Immature natural killer cell (primary cell): ENCODE measurements at places on chromosomes 4 and X.

DNA sequence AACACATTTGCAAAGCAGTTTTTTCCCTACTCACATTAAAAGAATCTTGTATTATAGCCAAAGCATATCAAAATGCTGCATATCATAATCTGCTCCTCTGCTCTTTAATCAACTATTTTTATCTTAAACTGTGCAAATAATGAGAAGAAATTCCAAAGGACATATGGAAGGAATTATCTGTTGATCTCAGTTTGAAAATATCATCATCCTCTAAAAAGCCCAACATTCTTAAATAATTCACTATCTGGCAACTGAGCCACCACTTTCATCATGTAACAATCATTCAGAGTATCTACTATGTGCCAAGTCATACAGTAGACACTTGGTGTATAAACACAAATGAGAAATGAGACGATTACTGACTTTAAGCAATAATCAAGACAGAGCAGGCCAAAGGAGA, 63.0 kb downstream of the PRSS12 start:
- DNase-seq, result no peak

DNA sequence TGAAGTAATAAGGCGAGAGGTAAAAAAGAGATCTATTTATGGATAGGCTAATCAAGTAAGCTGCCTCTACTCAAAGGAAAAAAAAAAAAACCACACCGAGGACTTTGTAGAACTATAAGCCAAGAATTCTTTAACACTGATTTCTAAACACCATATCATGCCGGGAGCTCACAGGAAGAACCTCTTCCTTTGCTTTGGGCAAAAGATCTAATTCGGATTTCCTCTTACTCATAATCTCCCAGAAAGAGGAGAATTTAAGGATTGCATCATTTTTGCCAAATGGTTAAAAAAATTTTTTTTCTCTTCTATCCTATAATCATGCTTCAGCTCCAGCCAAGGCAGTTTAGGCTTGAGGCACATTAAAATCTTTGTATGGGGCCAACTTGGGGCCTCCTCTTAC, 95.5 kb downstream of the ZNF827 start:
- no peak for DNase-seq

GRCh38 chr4:48184882-48185281, 50.8 kb upstream of the TXK start:
- DNase-seq, result no peak

- no peak for DNase-seq
These were observed 13.8 kb downstream of the RNF4 start for GRCh38 chr4:2482693-2483092.

DNA sequence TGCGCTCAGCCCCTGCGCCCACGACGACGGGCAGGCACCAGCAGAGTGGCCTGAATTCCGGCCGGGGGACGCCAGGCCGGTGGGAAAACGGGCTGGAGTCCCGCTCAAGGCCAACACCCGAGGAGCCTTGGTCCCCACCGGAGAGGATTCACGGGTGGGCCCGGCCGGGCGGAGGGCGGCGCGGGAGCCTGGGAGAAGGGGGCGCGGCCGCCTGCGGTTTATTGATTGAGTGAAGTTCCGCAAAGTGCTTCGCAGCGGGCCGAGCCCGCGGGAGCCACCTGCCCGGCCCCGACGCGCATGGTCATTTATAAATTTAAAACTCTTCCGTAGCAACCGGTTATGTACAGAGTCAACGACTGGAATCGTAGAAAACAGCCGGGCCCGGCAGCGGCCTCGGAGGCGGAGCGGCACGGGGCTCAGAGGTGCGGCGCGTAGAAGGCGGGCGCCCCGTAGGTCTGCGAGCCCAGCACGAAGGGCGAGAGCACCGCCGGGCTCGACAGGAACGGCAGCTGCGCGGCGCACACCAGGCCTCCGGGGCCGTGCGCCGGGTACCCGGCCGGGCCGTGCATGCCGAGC, 3.6 kb downstream of the NKX1-1 start:
- DNase-seq, result no peak

GRCh38 chr4:157459785-157460184, 239.3 kb downstream of the GRIA2 start:
- DNase-seq, result no peak

DNA sequence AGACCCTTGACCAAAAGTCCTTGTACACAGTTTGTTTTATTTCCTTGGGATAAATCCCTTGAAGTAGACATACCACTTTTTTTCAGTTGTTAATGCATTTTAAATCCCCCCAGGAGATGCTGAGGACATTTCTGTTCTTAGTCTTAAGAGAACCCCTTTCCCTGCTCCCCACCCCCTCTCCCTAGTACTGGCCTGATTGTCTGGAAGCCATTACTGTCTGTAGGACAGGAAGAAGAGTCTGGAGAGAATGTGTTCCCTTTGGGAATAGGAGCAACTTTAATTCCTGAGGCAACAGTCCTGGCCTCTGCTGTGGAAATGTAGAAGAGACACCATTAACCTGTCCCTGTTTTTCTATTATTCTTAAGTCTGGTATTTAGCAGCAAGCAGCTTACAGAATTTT, 52.3 kb upstream of the TMEM131L start:
- no peak for DNase-seq

DNA sequence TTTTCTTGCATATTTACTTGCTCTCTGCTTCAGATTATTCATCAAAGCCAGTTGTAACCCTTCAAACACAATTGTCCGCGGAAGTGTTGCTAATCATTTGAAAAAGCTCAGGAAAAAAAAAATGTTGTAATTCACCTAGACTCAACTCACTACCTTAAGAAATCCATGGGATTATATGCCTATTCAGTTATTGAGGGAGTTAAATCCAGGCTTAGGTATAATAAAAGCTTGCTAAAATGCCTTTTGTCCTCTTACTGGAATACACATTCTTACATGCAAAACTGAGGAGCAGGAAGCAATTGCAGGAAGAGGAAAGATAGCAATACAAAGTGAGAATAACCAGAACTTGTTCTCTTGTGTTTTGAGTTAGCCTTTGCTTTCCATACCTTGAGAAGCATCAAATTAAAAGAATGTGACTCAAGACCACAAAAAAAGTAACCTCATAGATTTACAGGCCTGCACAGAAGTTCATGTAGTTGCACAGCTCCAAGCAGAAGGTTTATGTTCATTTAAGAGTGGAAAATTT, 91.4 kb upstream of the FAM241A start:
- no peak for DNase-seq

- DNase-seq, result no peak
These were observed 782.9 kb upstream of the HS3ST1 start for GRCh38 chr4:12211636-12212035.

- no peak for DNase-seq
These were observed 155.1 kb upstream of the FGF13 start for GRCh38 chrX:138866643-138867042.

DNA sequence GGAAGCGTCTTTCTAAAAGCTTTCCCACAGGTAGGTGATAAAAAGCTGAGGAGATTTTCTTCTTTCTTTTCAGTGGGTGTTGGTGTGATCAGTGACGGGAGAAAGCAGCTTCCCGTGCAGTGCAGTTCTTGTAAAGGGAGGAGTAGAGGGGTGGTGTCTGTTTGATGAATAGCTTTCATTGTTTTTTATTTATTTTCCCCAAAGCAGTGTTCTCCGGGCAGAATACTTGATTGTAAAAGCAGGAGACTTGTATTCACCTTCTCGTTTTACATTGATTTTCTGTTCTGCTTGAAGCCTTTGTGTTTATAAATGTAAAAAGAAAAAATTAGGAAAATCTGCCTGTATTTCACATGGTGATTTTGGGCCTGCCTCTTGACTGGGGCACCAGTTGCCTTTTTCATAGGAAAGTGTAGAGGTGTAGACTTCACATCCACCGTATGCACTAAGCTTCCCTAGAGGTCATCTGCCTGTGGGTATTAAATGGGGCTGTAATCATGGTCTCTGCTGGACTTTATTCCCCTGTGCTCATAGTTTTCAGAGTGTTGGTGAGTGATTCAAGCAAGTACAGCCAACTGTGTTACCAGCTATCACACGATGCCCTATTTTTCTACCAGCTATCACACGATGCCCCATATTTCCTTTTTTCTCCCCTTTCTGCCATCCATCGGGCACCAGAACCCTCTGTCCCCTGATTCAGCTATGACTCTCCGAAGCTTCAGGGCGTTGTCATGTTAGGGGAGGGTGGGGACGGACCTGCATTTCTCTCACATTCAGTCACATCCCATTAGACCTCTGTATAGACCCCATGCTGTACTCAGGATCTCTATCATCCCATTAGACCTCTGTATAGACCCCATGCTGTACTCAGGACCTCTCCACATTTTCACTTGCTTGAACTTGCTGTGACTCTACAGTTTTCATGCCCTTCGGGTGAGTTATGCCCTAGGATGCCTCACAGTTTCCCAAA, 526.5 kb downstream of the TRIML1 start:
- DNase-seq, result no peak

DNA sequence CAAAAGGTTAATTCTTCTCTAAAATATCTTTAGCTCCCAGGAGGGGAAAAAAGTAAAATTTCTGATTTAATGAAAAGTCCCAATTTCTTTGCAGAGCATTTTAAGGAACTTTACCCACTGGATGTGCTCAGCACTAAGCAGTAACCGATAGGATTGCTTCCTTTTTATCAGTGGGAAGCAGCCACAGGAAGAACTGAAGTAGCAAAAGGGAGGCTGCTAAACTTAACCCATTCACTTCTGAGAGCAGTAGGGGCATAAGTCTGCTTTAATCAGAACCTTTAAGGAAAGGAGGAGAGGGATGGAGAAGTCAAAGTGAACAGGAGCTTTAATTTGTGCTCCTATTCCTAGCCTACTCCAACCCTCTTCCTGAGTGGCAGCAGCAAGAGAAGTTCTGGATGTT, at the start of gene F8:
Gene F8, minus strand, starts transcription at position 139 of the 400 bp plus-strand sequence. CDS start 171 bp downstream, outside the sequence.
- DNase-seq, result no peak
